ENCODE measurements at places on chromosomes 1 and 21. TPM values are rescaled to one million over a fixed set of nuclear protein-coding genes. Genes with fewer than 3 reads are reported as not detected.

Gene RCSD1
- 136 TPM for total RNA-seq

Gene SLC25A34
- total RNA-seq = 2.8 TPM

DNA sequence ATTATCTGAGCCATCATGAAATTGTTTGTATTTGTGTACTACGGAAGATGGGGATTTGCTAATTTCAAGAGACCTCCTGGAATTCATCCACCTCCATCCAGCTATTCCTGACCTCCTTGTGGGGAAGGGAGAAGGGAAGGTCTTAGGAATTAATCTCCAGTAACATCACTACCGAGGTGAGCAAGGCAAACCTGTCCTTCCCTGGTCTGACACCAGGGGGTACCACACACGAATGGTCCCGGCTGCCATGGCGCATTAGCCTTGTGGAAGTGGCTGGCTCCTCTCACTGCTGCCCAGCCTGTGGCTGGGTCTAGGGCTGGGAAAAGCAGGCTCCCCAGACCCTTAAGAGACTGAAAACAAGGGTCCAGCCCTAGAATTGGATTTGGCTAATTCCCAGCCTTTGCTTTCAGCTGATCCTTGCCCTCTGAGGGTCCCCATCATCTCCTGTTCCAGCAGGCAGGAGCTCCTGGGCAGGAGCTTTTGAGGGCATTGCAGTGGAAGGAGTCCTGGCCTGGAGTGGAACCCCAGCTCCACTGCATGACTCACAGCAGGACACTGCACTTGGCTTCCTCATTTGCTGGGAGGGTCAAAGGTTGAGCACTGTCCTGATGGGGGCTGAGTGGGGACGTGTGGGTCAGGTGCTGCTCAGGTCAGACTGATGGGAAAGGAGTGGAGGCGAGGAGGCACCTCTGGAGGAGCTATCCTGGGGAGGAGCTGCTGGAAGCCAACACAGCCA lies 34.8 kb downstream of the RIMS3 start:
- no peak for DNase-seq

DNA sequence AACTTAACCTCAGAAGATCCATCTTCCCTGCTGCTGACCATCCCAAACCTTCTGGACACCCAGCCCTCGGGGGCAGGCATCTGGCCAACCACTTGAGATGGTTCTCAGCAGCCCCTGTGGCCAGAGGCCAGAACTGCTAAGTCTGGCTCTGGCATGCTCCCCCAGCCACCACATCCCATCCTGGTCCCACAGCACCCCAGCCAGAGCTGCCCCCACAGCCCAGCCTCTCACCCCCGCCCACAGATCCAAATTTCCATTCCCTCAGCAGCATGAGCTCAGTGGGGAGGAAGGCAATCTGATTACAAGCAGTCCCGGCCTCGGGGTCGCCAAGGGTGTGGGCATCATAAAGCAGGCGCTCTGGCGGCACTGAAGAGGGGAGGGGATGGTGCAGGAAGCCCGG lies 45.6 kb downstream of the GLIS1 start:
- DNase-seq = no peak

GRCh38 chr1:24098943-24099638 lies 12.8 kb downstream of the MYOM3 start:
- no peak for DNase-seq

DNA sequence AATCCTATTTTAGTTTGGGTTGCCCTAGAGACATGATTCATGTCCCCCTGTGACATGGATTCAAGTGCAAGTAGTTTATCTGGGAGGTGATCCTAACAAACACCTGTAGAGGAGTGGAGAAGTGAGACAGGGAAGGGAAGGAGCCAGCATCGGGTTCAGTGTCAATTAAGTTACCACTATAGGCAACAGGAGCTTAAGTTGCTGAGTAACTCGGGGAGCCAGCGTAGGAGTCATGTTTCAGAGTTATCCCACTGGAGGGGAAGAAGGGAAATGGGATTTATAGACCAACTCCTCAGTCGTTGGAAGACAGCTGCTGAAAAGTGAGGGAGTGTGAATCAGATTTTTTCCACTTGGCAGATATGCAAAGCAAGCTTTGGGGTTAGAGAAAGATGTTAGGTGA lies 54.9 kb downstream of the SLC30A7 start:
- no peak for DNase-seq

Gene SPRR1B
- not detected for total RNA-seq
